ENCODE measurements at places on chromosomes 2 and 18. TPM values are rescaled to one million over a fixed set of nuclear protein-coding genes. Genes with fewer than 3 reads are reported as not detected.
A peak's percentile ranks its signal among the peaks of the same experiment; 100 is the strongest.

TEKT4 gene
- 0.16 TPM for total RNA-seq

DNA sequence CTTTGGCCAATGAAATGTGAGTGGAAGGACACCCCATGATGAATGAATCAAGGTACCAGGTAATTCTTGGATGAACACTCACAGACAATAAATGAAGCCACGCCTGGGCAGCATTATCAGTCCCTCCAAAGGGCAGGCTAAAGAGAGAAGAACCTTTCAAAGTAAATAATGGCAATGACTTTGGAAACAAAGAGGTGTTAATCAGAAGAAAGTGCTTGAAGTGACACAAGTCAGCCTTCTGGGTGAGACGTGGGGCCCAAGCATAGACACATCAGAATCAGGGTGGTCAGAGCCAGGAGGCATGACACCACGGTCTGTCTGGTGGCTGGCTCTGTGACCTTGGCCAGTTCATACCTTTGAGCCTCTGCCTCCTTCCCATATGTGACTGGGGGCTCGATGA lies 103.3 kb downstream of the POLR1A start:
- DNase-seq, result peak; percentile 8

ANO7 gene
- 1.9 TPM for total RNA-seq

- no peak for DNase-seq
These were observed 207.4 kb downstream of the FHOD3 start for GRCh38 chr18:36504928-36505327.

SLC38A11 gene
- total RNA-seq, result 20.0 TPM

GRCh38 chr2:139909136-139909535 lies 1128.9 kb upstream of the NXPH2 start:
- no peak for DNase-seq

CACNB4 gene
- 2.2 TPM for total RNA-seq

DNA sequence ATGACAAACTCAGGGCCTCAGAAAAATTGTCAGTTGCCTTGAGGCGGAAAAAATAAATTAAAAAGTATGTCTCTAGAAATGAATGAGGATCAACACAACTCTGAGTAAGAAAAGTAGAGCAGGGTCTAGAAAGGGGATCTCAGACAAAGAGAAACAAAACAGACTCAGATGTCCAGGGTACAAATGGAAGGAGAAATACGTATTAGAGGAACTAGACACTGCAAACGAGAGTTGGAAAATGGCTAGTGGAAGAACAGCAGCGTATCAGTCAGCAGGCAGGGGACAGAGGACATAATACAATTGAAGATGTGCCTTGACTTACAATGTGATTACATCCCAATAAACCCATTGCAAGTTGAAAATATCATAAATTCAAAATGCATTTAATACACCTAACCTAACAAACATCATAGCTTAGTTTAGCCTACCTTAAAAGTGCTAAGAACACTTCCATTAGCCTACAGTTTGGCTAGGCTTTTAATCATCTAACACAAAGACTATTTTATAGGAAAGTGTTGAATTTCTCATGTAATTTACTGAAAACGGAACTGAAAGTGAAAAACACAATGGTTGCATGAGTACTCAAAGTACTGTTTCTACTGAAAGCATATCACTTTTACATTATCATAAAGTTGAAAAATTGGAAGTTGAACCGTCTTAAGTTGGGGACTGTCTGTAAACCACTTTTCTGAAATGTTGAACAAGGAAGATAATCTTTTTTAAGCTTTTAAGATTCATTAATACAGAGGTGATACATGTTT lies 182.8 kb downstream of the NBAS start:
- DNase-seq, result no peak

MYCN gene
- total RNA-seq, result 1.7 TPM

FSHR gene
- 0.54 TPM for total RNA-seq

CYS1 gene
- 245 TPM for total RNA-seq

DNA sequence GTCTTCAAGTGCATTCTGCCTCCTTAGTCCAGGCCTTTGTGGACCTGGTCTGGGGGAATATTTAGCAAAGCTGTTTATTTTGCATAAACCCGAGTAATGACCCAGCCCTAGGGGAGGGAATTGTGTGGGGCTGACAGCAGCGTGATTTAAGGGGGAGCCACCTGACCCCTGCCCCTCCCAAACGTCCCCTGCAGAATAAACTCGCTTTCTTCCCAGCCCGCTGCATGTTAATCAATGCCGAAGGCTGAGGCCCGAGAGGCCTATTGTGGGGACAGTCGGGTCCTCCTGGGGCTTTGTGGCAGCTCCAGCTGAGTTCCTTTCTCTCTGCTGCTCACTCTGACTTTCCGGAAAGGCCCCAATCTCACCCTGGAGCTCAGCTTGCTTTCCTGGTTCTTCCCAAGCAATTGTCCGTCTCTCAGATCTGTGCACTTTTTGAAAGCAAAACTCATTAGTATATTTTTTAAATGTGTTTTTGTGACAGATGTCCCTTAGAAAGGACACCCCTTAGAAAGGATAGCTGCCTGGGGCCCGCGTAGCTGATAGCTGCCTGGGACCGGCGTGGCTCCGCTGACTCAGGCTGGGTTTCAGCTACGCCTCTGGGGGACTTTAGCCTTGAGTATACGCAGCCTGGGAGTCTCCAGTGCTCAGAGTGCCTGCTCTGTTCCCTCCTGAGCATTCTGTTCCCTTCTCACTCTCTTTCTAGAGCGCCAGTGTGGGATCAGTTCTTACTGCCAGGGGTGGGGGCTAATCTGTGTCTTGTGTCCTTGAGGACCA lies 158.3 kb downstream of the GLI2 start:
- no peak for DNase-seq

DNA sequence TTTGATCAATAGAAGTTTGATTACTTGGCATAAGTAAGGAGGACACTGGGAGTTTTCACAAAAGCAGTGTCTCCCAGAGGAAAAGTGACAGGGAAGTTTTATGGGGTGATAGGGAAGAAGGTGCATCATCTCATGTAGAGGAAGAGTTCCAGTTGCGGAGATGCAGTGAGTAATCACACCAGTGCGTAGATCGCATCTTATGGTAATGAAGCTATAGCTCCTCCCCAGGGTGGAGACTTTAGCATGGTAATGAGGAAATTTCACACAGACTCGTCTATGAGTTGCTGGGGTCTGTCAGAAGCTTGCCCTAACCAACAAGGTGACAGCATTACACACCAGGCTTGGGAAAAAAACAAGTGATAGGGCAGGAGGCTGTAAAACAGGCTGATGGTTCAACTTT lies 49.0 kb downstream of the KYNU start:
- DNase-seq, result no peak

GRCh38 chr2:8753609-8754008 lies 71.8 kb downstream of the ID2 start:
- no peak for DNase-seq

GRCh38 chr2:675982-676646 lies 1.1 kb downstream of the TMEM18 start:
- peak; percentile 66 for DNase-seq

DNA sequence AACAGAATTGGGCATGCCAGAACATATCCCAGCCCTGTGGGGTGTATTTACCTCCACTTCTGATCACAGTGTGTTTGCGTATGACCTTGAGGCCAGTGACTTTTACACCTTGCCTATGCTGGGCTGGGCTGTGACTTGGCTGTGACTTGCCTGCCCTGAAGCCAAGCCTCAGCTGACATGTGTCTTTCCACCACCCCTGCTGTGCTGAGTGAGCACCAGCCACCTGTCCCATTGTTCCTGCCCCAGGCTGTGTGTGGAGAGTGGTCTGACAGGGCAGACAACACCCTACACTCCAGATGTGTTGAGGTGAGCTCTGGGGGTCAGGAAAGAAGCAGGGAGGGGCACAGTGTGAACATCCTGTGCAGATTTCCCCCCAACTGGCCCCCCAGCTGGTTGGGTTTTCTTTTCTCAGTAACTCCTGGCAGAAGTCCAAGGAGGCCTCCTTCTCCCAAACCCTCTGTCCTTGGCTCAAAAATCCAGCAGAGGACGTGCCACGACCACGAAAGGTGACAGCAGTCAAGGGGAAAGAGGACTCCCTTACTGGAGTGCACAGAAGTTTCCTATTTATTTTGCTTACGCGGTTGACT lies 5.1 kb upstream of the STEAP3 start:
- DNase-seq, result no peak

PJVK gene
- total RNA-seq, result 4.3 TPM

DNA sequence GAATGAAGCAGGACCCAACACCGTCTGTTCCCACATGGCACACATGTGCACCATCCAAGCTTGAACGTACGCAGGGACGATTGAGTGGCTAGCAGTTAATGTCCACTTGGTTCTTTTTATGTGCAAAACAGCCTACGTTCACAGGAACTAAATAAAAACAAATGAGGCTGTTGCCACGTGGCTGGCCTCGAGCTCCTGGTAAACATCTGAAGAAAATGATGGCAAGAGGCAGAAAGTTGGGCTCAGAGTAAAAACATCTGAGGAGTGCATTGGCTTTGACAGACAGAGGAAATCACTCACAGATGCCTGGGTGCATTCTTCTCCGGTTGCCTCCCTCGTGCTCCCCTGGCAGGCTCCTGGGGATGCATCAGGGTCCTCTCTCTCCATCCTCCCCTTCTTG lies 177.9 kb downstream of the NRP2 start:
- no peak for DNase-seq
